Stimulated activated CD8-positive, alpha-beta memory T cell treated with anti-CD3 and anti-CD28 coated beads, Interleukin-15, amount 100 ng/mL, for 48 hours (primary cell): ENCODE measurements at places on chromosomes 13 and 19.
A peak's percentile ranks its signal among the peaks of the same experiment; 100 is the strongest.

GRCh38 chr13:106349080-106349931, 186.2 kb downstream of the EFNB2 start:
- no peak for DNase-seq

DNA sequence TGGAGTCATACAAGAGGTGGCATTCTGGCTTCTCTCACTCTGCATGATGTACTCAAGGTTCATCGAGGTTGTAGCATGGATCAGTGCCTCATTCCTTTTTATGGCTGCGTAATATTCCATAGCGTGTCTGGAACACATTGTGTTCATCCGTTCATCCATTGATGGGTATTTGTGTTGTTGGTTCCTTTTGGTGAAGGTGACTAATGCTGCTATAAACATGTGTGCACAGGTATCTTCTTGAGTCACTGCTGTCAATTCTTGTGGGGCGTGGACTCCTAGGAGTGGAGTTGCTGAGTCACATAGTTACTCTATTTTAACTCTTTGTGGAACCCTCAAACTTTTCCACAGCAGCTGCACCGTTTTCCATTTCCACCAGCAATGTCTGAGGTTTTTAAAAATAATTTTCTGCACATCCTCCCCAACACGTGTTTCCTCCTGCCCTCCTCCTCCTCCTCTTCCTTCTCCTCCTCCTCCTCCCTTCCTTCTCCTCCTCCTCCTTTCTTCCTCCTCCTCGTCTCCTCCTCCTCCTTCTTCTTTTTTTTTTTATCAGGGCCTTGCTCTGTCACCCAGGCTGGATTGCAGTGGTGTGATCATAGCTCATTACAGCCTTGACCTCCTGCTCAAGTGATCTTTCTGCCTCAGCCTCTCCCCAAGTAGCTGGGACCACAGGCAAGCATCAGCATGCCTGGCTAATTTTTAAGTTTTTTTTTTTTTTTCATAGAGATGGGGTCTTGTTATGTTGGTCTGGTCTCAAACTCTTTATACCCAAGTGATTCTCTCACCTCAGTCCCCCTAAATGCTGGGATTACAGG, 2.0 kb upstream of the TMEM221 start:
- DNase-seq: peak; percentile 40

- no peak for DNase-seq
Measured at GRCh38 chr13:85367887-85368286, 431.3 kb downstream of the SLITRK6 start.

- DNase-seq: no peak
Measured at GRCh38 chr13:42392716-42393572, 121.0 kb downstream of the AKAP11 start.

DNA sequence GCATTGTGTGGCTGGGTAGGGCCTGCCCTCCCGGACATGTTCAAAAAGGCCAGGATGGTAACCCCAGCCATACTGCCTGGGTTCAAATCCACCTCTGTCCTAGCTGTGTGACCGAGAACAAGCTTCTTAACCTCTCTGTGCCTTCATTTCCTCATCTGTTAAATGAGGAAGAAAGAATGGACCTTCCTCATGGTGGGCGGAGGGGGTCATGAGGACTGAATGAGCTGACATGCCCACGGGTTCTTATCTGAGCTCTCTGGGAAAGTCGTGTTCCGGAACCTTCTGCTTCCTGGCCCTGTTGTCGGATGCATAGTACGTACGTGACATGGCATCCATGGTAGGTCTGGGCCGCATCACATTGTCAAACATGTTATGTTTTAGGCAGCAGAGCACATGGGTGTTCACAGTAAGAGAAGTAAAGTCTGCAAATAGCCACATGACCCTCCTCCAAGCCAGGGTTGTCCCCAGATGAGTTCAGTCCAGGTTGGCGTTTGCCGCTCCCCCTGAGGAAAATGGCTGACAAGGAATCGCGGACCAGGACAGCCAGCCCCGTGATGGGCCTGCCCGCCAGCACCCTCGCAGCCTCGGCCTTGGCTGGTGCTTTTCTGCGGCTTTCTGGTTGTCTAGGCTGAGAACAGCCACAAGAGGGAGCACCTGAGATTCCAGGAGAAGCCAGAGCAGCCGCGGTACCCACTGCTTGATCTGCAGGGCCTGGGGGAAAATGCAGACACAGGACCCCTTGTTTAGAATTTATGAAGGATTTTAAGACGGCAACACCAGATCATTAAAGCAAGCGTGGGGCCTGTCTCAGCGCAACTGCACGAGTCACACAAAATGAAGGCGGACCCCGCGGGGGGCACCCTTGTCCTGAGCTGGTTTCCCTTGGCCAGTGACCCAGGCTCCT, 2.4 kb upstream of the NTN5 start:
- DNase-seq: peak; percentile 56

DNA sequence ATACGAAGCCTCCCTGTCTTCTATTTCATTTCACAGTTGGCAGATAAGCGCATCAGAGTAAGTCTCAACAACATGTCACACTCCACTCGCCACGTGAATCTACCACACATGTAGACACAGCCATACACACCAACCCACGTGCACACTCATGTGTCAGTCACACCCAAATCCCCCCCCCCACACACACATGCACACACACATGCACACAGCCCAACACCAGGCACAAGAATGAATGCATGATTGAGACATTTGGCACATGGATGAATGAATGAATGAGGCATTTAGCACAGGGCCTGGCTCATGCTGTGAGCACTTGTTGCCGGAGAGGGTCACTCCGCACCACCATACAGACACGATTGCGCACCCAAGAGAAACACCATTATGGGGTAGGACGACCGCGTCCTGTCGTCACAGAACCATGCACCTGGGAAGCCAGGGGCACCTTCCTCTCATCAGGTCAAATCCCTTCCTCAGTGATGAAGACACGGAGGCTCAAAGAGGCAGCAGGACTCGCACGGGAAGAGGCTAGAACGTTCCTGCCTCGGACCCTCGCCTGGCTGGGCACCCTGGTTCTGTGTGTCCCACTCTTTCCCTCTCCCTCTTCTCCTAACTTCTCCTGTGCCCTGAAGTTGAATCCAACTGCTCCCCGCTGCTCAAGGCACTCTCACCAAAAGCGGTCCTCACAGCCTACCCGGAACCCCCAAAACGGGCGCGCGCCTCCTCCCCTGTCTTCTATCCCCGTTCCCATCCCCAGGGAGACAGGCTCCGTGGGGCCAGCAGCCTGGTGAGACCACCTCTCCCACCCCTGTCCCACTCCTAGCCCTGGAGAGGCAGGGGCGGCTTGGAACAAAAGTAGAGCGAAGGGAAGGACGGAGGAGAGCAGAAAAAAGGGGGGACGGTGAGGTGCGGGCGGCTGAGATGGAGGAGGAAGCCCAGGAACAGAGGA, 1.3 kb downstream of the MEIS3 start:
- DNase-seq: no peak

DNA sequence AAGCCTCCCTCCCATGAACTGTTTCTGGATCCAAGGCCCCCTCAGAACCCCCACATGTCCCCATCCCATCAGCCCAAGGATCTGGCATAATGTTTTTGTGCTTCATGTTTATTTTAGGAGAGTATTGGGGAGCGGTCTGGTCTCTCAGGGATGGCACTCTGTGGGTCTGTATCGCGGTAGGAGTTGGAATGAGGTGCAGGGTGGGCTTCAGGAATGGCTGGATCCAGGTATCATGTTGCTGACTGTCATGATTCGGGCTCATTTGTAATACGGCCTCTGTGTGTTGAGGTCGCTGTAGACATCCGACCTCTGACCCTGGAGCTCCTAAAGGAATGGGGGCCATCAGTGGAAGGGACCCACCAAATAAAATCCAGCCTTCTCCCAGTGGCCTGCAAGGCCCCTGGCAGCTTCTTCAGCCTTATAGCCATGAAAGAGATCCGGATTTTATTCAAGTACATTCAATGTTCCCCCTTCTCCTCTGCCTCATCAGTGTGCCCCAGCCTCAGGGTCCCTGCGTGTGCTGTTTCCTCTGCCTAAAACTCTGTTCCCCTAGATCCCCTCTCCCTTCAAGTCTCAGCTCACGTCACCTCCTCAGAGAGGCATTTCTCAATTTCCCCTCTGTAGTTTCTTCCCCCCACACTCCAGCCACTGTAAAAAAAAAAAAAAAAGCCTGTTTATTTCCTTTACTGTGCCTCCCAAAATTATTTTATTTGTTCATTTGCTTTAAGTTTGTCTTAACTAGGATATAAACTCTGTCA, 2.2 kb downstream of the HCST start:
- DNase-seq: no peak

- no peak for DNase-seq
Measured at GRCh38 chr19:57905258-57905657, 11.1 kb downstream of the ZNF417 start.

GRCh38 chr13:98913741-98914140, 64.1 kb downstream of the DOCK9 start:
- DNase-seq: no peak

DNA sequence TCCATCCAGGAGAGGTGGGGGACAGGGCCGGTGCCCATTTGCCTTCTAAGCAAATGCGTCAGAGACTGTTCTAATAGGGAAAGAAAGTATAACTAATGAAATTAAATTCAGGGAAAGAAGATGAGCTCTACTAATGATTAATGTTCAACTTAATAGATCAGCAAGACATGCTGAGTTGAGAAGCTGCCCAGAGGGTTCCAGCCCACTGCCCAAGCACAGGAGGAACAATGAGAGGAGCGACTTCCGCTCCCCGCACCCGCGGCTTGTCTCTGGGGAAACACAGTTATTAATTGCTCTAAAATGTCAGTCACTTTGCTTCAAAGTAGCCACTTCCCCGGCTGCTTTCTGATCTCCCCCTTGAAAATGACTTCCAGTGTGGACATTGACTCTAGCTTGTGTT, 331.3 kb downstream of the UQCRFS1 start:
- DNase-seq: no peak

DNA sequence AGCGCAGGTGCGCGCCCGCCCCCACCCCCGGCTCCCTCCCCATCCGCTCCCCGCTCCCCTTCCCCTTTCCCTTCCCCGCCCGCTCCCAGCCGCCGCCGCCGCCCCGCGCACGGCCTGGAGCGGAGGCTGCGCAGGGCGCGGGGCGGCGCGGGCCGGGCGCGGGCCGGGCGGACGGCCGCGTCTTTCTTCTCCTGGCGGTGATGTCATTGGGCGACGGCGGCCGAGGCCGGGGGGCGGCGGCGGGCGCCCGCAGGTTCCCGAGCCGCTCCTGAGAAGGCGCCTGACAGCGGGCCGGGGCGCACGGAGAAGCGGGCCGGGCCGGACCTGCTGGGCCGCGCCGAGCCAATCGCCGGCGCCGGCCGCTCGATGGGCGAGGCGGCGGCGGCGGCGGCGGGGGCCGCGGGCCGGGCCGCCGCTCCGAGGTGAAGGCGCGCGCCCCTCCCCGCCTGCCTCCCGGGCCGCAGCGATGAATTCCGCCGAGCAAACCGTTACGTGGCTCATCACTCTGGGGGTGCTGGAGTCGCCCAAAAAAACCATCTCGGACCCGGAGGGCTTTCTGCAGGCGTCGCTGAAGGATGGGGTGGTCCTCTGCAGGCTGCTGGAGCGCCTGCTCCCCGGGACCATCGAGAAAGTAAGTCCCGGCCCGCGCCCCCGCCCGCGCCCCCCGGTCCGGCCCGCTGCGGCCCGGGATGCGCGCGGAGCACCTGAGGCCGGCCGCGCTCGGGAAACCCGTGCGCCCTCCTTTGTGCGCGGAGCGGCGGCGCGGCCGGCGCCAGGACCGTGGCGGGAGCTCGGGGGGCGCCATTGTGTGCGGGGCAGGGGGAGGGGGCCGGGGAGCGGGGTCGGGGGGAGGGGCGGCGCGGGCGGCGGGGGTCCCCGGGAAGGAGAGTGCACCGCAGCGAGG, at the start of gene ARHGEF7:
Gene ARHGEF7, plus strand, starts transcription at position 250 of the 904 bp plus-strand sequence. Its CDS starts 217 bp downstream, at position 467.
- no peak for DNase-seq

- DNase-seq: no peak
Measured at GRCh38 chr19:6276447-6276846, 3.3 kb downstream of the MLLT1 start.

DNA sequence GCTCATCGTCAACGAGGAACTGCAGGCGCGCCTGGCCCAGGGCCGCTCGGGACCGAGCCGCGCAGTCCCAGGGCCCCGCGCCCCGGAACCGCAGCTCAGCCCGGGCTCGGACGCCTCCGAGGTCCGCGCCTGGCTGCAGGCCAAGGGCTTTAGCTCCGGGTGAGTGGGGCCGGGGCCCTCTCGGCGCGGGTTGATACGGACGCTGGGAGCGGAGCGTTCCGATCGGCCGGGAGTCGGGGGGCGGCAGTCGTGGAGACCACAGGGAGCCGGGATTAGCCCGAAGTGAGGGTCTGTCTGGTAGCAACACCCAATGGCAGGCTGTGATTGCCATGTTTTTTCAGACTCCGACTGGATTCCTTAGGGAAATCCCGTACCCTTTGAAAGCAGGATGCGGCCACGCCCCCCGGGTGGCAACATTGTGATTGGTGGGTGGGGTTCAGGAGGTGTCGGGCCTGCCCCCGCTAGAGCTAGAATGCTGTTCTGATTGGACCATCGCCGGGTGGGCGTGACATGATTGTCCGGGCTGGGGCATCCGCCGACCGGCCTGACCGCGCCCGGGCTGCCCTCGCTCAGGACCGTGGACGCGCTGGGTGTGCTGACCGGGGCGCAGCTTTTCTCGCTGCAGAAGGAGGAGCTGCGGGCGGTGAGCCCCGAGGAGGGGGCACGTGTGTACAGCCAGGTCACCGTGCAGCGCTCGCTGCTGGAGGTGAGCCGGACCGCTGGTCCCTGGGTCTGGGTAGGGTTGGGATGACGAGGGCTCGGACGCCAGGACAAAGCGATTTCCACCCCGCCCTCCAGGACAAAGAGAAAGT, 11.3 kb downstream of the EPS8L1 start:
- peak; percentile 43 for DNase-seq

GRCh38 chr19:47446534-47447469, 24.9 kb downstream of the SLC8A2 start:
- no peak for DNase-seq

GRCh38 chr19:18438331-18439024, 545 bp upstream of the ISYNA1 start:
- no peak for DNase-seq

DNA sequence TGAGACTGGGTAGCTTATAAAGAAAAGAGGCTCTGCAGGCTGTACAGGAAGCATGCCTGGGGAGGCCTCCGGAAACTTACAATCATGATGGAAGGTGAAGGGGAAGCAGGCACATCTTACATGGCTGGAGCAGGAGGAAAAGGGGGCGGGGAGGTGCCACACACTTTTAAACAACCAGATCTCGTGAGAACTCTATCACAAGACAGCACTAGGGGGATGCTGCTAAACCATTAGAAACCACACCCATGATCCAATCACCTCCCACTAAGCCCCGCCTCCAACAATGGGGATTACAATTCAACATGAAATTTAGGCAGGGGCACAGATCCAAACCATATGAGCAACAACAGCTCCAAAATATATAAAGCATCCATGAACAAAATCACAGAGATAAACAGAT, 46.5 kb upstream of the GTF2F2 start:
- no peak for DNase-seq

DNA sequence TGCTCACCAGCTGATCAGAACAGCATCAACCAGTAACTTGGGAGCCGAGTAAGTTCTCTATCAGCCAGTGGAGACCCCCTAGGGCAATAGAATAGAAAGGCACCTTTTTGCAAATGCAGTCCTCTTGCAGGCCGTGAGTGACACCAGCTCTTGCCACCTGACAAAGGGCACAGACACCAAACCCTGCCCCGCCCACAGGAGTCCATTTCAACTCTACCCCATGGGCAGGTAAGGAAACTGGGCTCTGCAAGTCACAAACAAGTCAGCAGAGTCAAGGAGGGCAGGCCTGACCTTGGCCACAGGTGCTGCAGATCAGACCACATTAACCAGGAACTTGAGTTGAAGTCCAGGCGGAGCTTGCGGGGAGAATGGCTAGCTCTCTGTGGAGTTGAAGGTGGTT, 77.4 kb upstream of the SPATA13 start:
- no peak for DNase-seq

- peak; percentile 86 for DNase-seq
Measured at GRCh38 chr19:31214086-31214485, 135.2 kb downstream of the TSHZ3 start.

- no peak for DNase-seq
Measured at GRCh38 chr13:40348096-40348679, 318.3 kb downstream of the FOXO1 start.

- DNase-seq: no peak
Measured at GRCh38 chr13:43472980-43473379, 313.8 kb downstream of the ENOX1 start.
